ENCODE measurements at places on chromosomes 5 and 9.

GRCh38 chr9:2570615-2571479 is 50.7 kb upstream of the VLDLR start:
- peak; percentile 77 for ATAC-seq

GRCh38 chr5:883475-884181 is 9.0 kb downstream of the BRD9 start:
- no peak for ATAC-seq

- ATAC-seq, result no peak
These were observed 53.8 kb upstream of the CLINT1 start for GRCh38 chr5:157912621-157913325.

DNA sequence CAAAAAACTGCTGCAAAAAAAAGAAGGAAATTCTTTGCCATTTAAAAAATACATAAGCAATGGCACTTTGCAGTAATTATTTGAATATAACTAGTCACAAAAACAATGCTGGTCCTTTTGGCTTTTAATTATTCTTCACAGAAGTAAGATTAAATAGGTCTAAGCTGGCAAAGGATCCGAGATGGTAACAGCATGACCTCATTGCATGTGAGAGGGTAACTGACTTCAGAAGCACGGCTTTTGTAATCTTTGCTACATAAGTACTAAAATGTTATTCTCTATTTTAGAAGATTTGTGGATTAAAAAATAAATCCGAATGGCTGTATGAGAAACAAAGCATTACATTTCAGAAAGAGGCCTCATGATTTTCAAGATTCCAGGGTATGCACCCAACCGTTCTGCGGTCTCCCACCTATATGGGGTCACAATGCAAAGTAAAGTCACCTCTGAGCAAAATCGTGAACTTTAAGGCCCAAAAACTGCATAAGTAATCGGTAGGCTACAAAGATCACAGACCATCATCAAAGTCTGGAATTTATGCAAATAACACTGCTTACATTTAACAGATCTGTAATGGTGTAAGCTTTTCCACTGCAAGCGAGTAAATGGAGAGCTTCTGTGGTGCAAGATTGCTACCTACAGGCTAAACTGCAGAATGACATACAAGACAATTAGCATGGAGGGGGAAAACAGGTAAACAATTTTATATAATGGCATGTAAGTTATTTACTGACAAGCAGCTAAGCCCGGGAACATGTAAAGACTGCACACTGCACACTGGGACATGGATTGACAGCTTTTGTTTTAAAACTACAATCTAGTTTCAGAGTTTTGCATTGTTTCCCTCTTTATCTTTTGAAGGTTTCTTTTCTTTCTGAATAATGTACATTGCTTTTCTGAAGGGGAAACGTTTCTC is 231.6 kb downstream of the SLF1 start:
- no peak for ATAC-seq

All from gastroesophageal sphincter (tissue), 4 donors.